ENCODE measurements at places on chromosomes 2 and 18.

DNA sequence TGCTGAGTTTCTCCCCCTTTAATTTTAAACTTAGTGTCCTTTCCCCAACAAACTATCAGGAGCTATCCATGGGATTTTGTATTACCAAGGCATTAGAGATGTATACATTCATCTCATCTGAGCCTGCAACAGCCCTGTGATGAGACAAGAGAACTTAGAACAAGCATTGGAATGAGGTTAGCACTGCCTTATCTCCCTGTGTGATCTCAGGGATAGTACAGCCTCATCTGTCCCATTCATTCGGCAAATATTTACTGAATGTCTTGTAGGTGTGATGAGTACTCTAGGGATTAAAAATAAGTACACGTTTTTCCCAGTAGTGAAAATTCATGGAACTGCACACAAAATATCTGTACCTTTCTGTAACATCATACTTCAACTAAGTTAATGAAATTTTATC lies 45.6 kb downstream of the PAIP2B start:
- DNase-seq = no peak

DNA sequence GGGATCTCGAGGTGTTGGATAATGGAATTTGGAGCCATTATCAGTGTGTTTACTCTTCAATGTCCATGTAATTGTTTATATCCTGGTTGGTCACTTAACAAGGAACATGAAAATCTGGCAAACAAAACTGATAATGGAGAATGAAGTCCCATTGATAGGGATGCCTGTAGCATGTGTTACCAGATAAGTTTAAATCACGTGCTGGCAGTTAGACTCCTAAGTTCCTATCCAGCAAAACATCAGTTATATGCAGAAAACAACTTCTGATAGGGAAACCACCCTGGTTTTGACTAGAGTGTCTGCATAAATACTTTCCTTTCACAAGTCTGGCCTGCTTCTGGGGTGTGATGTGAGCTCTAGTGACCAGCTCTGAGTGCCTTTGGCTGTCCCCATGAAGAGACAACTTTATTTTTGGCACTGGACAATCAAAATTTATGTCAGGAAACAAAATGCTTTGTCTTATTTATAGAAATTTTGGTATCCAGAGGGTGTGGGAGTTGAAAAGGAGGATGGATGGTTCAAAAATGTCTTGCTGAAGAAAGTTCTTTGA lies 82.0 kb downstream of the FHOD3 start:
- no peak for DNase-seq

DNA sequence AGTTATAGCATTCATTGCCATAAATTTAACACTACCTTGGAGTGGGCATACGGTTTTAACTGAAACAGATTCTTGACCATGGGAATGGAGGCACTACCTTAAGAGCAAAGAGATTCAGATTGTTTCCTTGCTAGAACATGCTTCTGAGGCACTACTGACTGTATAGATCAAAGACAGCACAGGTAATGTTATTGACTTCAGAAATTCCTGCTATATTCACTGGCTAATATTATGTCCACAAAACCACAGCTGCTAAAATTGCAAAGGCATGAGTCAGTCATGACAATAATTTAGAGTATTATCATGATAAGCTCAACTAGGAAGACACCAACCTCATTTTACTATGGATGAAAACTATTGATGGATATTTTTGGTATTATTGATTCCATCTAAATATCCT lies 39.4 kb downstream of the SLC8A1 start:
- DNase-seq = no peak

- no peak for DNase-seq
These were observed 24.7 kb downstream of the PKDCC start for GRCh38 chr2:42072349-42073118.

GRCh38 chr2:95062242-95063085 lies 37.0 kb downstream of the MAL start:
- DNase-seq = no peak

GRCh38 chr2:10120877-10121574 lies 1.5 kb upstream of the RRM2 start:
- peak; percentile 28 for DNase-seq
